GM12891 (cell line): ENCODE measurements at places on chromosomes 1 and 21.

DNA sequence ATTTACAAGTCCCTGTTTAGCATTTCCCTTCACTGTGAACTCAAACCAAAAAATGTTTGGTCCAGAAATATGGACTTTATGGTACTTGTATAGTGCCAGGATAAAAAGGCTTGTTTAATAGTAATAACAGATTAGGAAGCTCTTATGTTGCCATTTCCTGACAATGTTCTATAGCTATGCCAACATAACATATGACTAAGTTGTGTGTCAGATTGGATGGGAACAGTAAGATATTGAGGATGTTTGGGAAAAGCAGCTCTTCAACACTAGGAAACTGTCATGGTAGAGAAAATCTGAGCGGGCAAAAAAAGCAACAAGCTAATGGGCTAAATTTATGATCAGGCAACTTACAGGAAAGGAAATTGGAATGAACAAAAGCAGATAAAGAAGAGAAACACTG is 287.1 kb upstream of the ADGRL4 start:
- no peak for DNase-seq

DNA sequence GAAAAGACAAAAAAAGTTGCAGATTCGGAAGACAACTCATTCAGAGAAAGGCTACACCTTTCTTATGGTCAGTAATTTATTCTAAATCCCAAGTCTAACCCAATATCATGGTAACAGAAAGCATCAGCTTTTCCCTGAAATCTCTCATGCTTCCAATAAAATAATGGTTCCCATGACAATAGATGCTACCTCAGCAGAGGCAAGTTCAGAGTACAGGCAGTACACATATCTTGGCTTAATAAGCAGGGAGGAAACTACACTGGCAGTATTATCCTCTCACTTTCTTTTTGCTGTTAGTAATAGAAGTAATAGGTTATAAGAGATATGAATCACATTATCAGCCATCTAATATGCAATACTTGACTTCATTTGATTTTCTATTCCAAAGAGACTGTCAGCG is 137.1 kb downstream of the DPYD start:
- DNase-seq = no peak

- no peak for DNase-seq
Observed at GRCh38 chr1:41101950-41102607, 80.6 kb upstream of the SLFNL1 start.

- DNase-seq = no peak
Observed at GRCh38 chr1:173920861-173921260, 3.7 kb upstream of the SERPINC1 start.

- no peak for DNase-seq
Observed at GRCh38 chr1:228098323-228098931, 4.7 kb downstream of the C1orf35 start.

DNA sequence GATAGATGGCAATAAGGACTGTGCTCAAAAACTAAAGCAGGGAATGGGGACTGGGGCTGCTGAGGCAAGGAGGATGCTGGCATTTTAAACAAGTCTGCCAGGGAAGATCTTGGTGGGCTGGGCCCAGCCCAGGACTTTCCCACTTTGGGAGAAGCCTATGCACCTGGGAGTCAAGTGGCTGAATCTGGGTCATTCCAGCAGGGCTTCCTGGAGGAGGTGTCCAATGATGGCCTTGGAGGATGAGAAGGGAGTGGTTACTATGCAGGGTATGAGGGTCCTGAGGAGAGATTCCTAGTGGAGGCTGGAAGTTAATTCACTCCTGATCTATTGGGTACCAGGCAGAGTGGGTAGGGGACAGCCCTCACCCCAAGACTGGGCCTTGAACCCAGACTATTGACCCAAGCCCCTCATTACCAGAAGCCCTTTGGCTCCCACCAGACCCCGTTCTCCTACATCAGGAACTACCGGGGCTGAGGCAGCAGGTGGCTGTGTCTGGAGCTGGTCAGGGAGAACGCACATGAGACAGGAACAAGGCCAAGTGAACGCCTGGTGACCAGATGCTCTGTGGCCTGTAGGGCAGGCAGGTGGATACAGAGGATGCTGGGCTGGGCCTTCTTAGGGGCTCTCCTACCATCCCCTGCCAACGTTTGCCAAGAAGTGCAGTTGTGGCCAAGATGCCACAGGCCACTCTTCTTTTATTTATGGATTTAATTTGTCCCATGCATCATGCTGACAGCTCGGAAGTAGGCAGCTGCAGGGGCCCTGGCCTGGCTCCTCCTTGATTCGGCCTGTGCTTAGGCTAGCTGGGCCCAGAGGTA is 18.3 kb upstream of the LRP8 start:
- no peak for DNase-seq

DNA sequence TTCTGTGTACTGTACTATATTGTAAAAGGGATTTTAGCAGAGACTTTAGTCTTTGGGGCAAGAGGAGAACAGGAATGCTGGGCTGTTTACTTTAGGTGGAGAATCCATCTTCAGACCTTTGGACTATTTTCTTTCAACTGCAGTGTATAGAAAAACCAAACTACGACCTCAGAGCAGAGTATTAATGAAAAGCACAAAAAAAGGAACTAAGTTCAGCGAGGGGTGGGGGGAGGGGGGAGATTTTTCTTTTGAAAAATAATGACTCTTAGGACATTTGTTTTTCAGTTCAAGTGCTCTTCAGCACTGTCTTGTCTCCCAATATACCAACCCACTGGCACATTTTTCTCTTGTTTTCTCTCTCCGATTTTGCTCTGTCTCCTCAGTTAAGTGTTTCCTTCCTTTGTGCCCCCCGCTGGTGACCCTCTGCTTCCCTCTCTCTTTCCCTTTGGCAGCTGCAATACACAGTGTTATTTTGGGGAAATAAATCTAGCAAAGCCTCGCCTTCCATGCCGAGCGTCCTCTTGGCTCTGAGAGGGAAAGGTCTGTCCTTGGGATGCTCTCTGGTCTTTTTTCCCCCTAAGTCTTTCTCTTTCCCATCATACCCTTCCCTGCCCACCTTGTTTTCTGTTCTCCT is 44.8 kb downstream of the ACP6 start:
- DNase-seq = no peak

DNA sequence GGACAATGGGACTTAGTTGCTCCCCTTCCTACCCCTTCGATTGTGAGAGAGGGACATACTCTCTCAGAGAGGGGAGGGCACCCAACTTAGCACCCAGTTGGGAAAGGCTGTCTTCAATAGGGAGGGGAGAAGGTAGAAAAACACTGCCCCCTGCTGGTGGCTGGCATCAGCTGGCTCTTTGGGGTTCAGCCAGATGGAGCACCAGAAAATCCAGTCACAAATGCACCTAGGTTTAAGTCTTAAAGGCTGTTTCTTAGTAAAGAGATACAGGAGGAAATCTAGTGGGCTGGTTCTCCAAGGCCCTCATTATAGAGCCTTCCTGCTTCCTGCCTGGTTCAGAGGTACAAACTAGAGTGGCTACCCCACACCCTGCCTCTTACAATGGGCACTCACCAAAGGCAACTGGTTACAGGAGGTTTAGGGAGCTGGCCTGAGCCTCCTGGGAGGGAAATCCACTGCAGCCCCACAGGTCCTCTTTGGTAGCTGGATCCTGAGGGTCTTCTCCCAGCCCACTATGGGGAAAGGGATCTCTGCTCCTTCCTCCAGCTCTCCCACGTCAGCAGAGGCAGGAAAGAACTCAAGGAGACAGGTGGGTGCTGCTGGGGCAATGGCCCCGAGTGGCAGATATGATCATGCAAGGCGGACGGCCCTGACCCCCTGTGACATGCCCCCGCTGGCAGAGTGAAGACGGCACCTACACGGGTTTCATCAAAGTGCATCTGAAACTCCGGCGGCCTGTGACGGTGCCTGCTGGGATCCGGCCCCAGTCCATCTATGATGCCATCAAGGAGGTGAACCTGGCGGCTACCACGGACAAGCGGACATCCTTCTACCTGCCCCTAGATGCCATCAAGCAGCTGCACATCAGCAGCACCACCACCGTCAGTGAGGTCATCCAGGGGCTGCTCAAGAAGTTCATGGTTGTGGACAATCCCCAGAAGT is 28.3 kb downstream of the EIF2D start:
- DNase-seq = peak; percentile 65

DNA sequence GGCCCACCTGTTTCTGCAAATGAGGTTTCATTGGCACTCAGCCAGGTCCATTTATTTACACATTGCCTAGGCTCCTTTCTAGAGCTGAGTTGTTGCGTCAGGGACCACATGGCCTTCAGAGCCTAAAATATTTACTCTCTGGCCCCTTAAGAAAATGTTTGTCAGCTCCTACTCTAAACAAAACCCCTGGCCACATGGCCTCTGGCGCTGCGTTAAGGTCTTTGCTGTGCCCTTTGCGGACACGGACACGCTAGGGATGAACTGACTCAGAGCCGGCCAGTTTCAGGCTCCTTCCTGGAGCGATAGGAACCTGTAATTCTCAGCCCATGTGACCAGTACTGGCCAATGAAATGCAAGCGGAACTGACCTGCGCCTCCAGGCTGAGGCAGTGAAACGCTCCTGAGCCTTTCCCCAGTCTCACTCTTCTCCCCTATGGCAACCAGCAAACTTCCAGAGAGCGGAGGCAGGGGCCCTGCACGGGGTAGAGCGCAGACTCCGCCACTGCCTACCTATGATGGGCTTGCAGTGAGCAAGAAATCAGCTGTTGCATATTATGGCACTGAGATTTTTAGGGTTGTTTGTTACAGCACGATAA is 160.3 kb downstream of the ETS2 start:
- DNase-seq = no peak

- no peak for DNase-seq
Observed at GRCh38 chr1:165829888-165830287, 2.5 kb downstream of the UCK2 start.

- no peak for DNase-seq
Observed at GRCh38 chr1:51504806-51505525, 14.1 kb downstream of the EPS15 start.
